ENCODE measurements at places on chromosomes 2 and 18.

DNA sequence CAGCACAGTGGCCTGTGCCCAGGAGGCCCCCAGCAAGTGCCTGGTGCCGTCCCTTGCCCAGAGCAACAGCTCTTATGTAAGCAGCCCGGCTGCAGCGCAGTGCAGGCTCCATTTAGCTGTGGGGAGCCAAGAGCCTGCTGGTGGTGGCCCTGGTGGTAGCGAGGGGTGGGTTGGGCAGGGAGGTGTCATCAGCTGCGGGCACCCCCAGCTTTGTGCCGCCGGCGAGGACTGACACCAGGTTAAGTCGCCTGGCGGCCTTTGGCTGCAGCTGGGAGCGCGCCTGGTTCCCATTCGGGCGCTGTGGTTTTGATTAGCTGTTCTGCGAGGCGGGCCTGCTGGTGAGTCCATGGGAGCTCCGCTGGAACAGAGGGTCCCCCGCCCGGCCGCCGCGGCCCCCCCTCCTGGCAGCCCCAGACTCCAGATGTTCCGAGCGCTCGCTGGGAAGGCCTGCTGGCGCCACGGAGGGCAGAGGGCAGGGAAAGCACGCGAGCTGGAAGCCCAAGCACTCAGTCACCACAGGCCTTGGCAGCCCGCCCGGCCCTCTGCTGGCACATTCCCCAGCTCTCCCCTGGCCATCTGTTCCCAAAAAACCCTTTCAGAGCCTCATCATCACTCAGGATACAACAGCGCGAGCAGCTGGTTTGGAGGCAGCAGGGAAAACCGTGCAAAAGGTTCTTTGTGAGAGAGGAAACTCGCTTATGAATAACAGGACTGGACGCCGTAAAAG lies 18.4 kb downstream of the ATOH8 start:
- DNase-seq: peak; percentile 68

DNA sequence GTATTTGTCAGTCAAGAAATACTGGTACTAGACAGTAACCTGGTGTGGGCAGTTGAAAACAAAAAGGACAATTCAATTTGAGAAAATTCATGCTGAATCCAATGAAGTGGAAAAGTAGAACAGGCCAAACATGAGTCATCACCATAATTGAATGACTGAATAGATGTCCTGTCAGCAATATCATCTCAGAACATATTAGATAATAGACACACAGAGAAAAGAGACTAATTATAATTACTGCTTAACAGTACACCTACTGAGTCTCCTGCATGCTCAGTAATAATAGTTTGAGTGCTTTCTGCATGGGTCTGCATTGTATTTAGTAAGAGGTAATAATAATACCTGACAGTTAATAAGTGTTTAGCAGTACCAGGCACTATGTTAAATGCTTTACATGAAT lies 138.6 kb upstream of the ZC3H15 start:
- no peak for DNase-seq

GRCh38 chr2:205882806-205883425 lies 200.6 kb downstream of the NRP2 start:
- no peak for DNase-seq

DNA sequence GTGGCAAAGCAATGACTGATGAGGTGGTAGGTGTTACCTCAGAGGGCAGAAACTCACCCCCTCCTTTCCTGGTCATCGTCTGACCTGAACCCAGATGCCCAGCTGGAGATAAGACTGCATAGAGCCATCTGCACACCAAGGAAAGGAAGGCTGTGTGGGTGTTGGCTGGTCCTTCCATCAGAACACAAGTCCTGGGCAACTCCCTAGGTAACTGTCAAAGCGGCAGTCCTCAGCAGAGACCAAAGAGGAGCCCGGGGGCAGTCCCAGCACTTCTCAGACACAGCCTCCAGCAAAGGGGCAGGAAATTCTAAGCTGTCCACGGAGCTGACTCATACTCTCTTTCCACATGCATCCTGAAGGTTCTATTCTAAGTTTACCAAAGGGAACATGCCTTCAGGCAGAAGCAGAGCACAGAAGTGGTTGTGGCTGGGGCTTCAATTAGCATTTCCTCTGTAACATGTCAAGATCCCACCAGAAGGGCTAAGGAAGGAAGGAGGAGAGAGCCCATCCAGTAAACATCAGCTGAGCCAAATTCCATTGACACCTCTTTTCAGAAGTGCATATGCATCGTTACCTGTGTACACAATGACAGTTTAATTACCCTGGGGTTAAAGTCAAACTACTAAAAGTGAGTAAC lies 54.7 kb downstream of the SPRED2 start:
- DNase-seq: no peak

- no peak for DNase-seq
Observed at GRCh38 chr2:50118905-50119702, 912.8 kb downstream of the NRXN1 start.

Data from hypothalamus (tissue), 51 donors.